ENCODE measurements at places on chromosomes 1 and 21.

DNA sequence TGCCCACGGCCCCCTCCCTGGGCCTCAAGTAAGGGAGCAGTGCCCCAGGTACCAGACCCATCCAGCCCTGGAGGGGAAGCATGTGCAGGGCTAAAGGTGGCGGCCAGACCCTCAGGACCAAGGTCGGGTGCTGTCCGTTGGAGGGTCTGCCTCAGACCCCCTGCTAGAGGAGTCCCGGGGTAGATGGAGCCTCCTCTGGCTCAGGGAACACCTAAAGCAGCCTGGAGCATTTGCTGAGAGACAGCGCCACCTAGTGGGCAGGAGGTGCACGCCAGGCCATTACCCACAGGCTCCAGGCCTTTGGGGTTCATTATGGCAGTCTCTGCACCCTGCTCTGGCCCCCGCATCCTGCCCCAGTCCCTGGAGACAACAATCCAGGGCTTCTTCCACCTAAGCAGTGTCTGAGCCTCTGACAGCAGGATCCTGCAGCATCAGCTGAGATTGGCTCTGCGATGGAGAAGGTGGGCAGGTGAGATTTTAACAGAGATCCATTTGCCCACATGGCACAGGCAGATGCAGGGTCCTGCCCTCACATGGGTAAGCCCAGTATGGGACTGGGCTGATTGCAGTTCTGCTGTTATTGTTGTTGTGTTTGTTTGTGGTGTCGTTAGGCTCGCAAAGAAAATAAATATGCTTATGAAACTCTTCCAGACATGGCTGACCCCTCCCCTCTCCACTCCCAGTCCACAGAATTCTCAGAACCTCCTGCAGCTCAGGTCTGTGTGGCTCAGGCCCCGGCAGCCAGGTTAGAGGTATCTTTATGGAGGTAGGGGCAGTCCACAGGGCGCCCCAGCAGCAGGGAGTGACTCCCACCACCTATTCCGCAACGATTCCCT, 42.4 kb downstream of the CTNNBIP1 start:
- peak; percentile 46 for DNase-seq

DNA sequence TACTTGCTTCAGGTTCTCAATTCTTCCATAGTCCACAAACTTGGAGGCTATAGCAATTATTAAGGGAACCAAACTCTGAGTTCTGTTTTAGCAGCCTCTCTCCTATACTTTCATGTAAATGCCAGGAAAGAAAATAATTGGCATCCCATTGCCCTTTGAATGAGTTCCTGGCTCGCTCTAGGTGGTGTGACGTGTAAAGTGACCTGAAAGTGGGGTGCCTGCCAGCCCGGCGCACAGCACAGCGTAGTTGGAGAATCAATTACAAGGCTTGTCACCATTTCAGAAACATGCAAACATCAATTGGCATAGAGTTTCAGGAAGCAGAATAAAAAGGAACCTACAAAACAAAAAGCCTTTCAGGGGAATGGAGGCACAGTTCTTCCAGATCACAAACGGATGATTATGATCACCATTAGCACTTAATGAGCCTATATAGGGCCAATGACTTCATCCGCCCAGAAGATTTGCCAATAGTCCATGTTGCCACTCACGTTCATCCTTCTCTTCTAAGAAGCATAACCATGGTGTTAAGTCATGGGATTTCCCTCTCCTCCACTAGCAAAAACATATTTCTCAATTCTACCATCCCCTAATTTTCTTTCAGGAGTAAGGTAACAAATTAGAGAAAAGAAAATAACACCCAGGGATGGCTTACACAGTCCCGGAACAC, 354.6 kb upstream of the ADGRL2 start:
- DNase-seq: peak; percentile 57

DNA sequence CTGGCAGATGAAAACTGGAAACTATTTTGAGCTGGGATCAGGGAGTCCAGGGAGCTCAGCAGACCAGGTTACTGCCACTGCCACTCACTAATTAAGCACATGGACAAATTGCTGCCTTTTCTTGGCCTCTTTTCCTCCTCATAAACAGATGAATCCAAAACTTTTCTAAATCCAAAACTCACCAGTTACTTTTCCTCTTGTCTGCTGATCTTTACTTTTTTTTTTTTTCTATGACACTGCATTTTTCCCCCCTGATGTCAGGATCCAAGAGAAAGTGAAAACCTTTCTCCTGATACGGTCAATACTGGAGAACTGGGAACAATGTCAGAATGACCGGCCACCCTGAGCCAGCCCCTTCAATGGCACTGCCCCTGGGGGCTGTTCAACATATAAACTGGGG, 405.8 kb downstream of the DUSP10 start:
- DNase-seq: no peak

GRCh38 chr1:10863886-10864285, 67.4 kb upstream of the CASZ1 start:
- DNase-seq: no peak

DNA sequence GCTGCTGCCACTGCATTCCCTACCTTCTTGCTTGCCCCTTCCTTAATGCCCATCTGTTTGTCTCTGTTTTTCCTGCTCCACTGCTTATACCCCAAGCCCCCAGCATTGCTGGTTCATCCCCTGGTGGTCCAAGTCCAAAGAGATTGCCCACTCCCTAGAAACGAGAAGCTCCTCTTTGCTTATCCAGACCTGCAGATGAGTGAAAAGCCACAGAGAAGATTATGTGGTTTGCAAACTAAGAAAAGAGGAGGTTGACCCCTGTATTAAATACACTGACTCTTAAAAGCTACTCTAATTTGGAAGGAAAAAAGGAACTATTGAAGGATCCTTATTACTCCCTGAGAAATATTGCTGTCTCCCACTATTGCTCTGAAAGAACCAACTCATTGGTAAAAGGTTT, 146.8 kb upstream of the RAB4A start:
- DNase-seq: no peak

DNA sequence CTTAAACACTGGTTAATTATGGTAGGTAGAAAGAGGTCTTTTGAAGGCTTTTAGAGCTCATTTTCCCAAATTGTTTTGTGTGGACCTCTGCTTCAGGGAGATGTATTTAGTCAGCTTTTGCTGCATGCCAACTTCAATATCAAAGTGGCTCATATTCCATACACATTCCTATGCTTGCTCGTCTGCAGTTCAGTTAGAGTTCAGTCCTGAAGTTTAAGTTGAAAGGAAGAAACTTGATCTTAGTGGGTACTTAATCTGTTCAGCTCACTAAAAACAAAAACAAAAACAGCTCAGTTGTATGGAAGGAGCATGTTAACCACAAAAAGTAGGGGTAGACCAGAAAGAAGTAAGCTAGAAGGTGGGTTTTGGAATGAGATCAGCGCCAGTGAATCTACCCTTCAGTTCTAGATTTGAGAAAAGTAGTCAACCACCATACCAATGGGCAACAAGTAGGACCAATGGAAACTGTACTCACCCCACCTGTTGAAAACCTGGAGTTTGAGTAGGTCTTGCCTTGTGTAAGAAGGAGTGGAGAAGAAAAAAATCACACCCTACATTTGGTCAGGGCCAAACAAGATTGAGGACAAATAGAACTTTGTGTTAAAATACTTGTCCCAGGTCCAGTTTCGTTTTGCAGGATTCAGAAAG, 58.0 kb downstream of the LEPR start:
- no peak for DNase-seq

DNA sequence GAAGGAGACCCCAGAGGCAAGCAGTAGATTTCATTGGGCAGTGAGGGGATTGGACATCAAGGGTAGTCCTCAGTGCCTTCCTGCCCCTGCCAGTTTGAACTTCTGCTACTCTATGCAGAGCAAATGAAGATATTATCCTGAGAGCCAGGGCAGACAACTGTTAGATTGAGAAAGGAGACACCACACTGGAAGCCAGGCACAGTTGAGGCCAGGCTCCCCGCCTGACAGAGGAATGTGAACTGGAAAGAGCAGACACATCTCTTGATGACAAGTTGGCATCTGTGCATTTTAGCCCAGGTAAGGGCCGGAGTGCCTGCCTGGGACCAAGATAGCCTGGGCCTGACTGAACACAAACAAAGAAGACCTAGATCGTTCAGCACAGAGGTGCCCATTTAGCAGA, 16.0 kb downstream of the SH3BGR start:
- DNase-seq: no peak

- no peak for DNase-seq
Observed at GRCh38 chr21:32004291-32004690, 131.5 kb downstream of the HUNK start.

DNA sequence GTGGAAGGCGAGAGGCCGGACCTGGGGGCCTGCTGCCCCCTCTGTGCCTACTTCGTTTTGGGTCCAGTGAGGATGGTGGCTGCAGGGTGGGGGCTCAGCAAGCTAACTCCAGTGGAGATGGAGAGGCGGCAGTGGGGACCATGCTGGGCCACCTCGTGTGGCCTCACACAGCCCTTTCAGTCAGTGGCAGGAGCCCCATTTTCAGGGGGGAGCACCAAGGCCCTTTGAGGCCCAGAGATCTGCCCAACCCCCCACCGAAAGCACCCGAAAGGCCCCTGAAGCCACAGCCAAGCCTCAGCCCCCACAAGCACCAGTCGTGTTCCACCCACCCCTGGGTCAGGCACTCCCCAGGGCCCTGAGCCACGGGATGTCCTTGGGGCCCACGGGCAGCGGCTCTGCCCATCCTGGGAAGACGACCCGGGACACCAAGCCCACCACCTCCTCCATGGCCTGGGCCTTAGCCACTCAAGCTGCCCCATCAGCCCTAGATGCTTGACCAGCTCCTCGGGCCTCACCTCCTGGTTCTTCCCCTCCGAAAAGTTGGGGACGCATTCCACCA, 345 bp downstream of the FTCD start:
- no peak for DNase-seq

DNA sequence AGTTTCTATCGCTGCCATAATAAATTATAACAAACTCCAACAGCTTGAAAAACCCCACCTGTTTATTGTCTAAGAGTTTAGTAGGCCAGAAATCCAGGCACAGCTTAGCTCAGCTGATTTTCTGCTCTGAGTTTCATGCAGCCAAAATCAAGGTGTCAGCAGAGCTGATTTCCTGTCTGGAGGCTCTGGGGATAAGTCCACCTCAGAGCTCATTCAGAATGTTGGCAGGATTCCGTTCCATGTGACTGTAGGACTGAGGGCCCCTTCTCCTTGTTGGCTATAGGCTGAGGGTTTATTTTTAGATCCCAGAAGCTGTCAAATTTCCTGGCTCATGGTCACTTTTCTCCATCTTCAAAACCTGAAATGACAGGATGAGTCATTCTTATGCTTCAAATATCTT, 91.6 kb upstream of the CHODL start:
- no peak for DNase-seq

- DNase-seq: no peak
Observed at GRCh38 chr1:226665505-226666163, 73.4 kb downstream of the ITPKB start.

GRCh38 chr1:209912306-209912705, 25.7 kb upstream of the SYT14 start:
- DNase-seq: no peak

- no peak for DNase-seq
Observed at GRCh38 chr1:230392536-230392909, 33.6 kb downstream of the PGBD5 start.

- no peak for DNase-seq
Observed at GRCh38 chr1:231964961-231965360, 338.4 kb downstream of the DISC1 start.

DNA sequence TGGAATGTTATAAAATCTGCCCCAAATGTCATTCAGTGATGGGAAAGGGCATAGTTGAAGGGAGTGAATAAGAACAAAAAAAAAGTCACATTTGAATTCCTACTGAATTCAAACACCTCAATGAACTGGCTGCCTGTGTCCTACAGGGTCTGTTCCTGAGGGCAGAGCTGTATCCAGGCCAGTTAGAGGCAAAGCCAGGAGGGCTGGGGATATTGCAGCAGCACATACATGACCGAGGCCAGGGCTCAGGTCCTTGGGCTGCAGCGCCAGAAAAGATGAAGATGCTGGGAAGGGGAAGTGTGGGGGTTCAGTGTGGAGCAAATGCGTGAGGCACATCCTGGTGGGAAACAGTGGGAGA, 449.2 kb downstream of the SIPA1L2 start:
- DNase-seq: no peak

- DNase-seq: peak; percentile 65
Observed at GRCh38 chr1:54291276-54292001, 91.5 kb downstream of the MRPL37 start.

- DNase-seq: no peak
Observed at GRCh38 chr1:34656731-34657130, 98.1 kb upstream of the GJB5 start.

GRCh38 chr1:153202006-153202405, 1.2 kb upstream of the LELP1 start:
- DNase-seq: no peak
